Mammary epithelial cell (primary cell): ENCODE measurements at places on chromosomes 7 and 10. TPM values are rescaled to one million over a fixed set of nuclear protein-coding genes. Genes with fewer than 3 reads are reported as not detected.

DNA sequence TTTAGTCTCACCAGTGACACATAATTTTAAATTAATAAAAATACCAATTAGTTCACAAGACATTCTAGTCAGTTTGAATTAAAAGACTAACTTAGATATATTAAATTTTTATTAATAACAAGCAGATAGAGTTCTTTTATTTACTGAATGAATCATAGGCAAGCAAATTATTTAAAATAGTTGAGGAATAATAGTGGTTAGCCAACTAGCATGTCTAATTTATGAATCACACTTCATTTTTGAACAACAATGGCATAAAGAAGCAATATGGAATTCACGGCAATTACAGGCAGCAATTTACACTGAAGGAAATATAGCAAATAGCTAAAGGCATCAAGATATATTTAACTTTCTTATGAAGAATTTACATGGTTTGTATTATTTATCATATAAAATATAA is 187.0 kb upstream of the SLC26A5 start:
- DNase-seq, result peak; percentile 50

GRCh38 chr7:34675749-34676374 is 17.8 kb downstream of the NPSR1 start:
- no peak for DNase-seq

DNA sequence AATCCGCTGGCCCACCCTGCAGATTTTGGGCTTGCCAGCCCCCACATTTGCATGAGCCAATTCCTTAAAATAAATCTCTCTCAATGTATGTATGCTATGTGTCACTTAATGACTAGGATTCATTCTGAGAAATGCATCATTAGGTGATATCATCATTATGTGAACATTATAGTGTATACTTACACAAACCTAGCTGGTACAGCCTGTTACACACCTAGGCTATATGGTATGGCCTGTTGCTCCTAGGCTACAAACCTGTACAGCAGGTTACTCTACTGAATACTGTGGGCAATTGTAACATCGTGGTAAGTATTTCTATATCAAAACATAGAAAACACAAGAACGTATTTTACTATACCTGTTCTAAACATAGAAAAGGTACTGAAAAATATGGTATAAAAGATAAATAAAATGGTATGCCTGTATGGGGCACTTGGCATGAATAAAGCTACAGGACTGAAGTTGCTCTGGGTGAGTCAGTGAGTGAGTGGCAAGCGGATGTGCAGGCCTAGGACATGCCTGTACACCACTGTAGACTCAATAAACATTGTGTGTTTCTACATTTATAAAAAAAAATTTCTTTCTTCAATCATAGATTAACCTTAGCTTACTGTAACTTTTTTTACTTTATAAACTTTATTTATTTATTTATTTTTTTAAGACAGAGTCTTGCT is 135.9 kb downstream of the ABCA13 start:
- DNase-seq, result peak; percentile 68

GRCh38 chr7:38017320-38017719 is 96.9 kb downstream of the EPDR1 start:
- no peak for DNase-seq

DNA sequence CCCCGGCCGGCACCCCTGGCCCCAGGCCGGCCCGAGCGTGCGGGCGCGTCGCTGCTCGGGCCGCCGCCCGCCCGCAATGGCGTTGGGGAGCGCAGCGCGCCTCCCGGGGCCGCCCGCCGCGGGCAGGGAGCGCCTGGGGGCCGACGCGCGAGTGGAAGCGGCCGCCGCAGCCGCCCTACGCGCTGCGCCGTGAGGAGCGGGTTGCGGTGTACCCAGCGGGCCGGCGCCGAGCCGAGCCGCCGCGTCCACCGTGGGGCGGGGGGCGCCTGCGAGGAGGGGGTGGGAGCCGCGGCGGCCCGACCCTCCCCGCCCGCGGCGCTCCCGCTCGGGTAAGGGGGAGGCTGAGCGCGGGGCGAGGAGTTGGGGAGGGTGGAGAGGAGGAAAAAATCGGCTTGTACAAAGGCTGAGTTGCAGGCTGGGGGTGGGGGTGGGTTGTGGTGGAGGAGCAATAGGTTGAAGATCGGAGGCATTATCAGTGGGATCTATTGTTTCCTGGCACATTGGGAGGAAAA is 473 bp downstream of the PPP1R9A start:
- DNase-seq, result no peak

PNLIP gene
- total RNA-seq, result not detected in 2 replicates
